Cerebellum (tissue), 4 donors: ENCODE measurements at places on chromosomes 16 and 17. TPM values are rescaled to one million over a fixed set of nuclear protein-coding genes. Genes with fewer than 3 reads are reported as not detected.

Gene NPIPA5
- total RNA-seq = 1.3 TPM

Gene CTRB1
- not detected for total RNA-seq

Gene CX3CL1
- total RNA-seq = 4.4 TPM

Gene NPW
- total RNA-seq = not detected

Gene SPNS2
- total RNA-seq = 38.7 TPM

Gene CDH16
- not detected for total RNA-seq

Gene PMP22
- 20.4 TPM for total RNA-seq

Gene MMP2
- total RNA-seq = 25.4 TPM

Gene KRT12
- total RNA-seq = not detected

Gene ST6GALNAC1
- 0.36 TPM for total RNA-seq

Gene PRPSAP2
- 77.3 TPM for total RNA-seq

Gene OR1A1
- total RNA-seq = not detected

Gene TP53
- 12.5 TPM for total RNA-seq

Gene LAT
- total RNA-seq = 1.3 TPM

Gene SALL1
- 5.0 TPM for total RNA-seq

Gene FAM20A
- total RNA-seq = 2.8 TPM

Gene PNMT
- 1.5 TPM for total RNA-seq

Gene HBM
- total RNA-seq = 12.8 TPM

Gene ALDH3A2
- total RNA-seq = 68.2 TPM

Gene TNP2
- not detected for total RNA-seq

Gene METRN
- 78.9 TPM for total RNA-seq

Gene RBL2
- total RNA-seq = 106 TPM

Gene MYH1
- 0.18 TPM for total RNA-seq

Gene EVPLL
- not detected for total RNA-seq

Gene KRTAP1-5
- total RNA-seq = not detected

Gene USB1
- 8.6 TPM for total RNA-seq

Gene SLFN14
- total RNA-seq = 0.18 TPM

Gene ATAD5
- total RNA-seq = 11.2 TPM

Gene CYBC1
- 32.2 TPM for total RNA-seq

Gene MFAP4
- total RNA-seq = 2.7 TPM

Gene MT4
- total RNA-seq = not detected

Gene RNF157
- 33.8 TPM for total RNA-seq

Gene ZG16
- 0.09 TPM for total RNA-seq

Gene PMFBP1
- 0.82 TPM for total RNA-seq

Gene ANKS4B
- total RNA-seq = 0.36 TPM

Gene DRC7
- 1.00 TPM for total RNA-seq

Gene QPRT
- total RNA-seq = 7.6 TPM

Gene MARVELD3
- 1.2 TPM for total RNA-seq

Gene CDT1
- 7.9 TPM for total RNA-seq

Gene UBALD1
- total RNA-seq = 3.6 TPM

Gene USP43
- 5.5 TPM for total RNA-seq

Gene CPNE7
- 8.8 TPM for total RNA-seq

Gene CCDC78
- 2.2 TPM for total RNA-seq

Gene LRRC46
- not detected for total RNA-seq

Gene MYL4
- total RNA-seq = 1.1 TPM

Gene CD300A
- total RNA-seq = 2.6 TPM

Gene CASKIN2
- total RNA-seq = 7.3 TPM

Gene CNTROB
- total RNA-seq = 35.8 TPM

Gene PDIA2
- total RNA-seq = 2.7 TPM

Gene CNTNAP1
- total RNA-seq = 13.0 TPM

Gene TERB1
- not detected for total RNA-seq

Gene SLC52A1
- not detected for total RNA-seq

Gene GRAP
- 1.9 TPM for total RNA-seq

Gene PAGR1
- 12.2 TPM for total RNA-seq

Gene SPNS3
- 1.00 TPM for total RNA-seq

Gene TEKT5
- not detected for total RNA-seq

Gene NPTX1
- 17.9 TPM for total RNA-seq
